Ascending aorta (tissue), 2 donors: ENCODE measurements at places on chromosomes 12 and 14.

DNA sequence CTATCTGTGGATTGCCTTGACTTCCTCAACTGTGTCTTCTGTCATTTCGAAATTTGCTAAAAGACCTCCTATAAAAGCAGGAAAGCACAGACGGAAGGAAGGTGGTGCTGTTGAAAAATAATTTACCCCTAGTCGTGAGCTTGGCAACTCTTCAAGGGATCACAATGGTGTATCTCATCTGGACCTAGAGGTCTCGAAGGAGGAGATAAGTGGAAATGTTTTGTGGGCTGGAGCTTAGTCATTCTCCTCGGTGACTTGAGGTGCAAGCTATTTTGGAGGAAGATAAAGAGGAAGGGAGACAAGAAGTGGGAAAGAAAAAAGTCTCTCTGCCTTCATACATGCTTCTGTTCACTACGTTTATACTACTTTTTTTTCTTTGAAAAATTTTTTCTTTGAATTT is 89.9 kb downstream of the FLRT2 start:
- no peak for DNase-seq

- DNase-seq = no peak
Observed at GRCh38 chr14:33056213-33056612, 117.5 kb downstream of the NPAS3 start.

GRCh38 chr14:75132382-75133086 is 5.7 kb upstream of the NEK9 start:
- no peak for DNase-seq

DNA sequence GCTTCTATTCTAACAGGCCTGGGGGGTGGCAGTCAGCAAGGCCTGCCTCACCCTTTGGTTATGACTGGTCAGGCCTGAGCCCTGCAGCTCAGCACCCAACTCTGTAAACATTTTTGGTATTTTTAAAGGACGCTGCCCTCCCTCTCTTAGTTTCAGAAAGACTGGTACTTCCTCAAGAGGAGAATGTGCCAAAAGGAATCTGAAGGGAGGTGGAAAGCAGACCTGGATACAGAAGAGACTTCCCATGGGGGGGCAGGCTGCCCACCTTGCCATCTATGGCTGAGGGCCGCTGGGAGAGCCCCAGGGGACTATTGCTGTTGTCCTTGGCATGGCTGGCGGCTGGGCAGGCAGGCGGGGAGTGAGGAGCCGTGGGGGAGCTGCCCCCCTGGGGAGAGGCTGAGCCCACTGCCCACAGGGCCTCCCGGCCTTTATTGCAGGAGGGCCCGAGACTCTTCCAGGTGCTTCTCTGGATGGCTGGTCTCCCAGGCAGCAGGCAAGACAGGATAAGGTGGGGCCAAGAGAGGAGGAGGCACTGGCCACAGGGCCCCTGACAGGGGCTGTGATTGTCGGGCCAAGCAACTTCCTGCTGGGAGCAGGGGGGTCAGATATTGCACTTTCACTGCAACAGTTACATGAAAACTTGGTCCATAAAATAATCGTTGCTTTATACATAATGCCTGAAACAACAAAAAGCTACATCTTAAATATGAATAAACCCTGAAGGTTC is 3.5 kb downstream of the ARL6IP4 start:
- no peak for DNase-seq

DNA sequence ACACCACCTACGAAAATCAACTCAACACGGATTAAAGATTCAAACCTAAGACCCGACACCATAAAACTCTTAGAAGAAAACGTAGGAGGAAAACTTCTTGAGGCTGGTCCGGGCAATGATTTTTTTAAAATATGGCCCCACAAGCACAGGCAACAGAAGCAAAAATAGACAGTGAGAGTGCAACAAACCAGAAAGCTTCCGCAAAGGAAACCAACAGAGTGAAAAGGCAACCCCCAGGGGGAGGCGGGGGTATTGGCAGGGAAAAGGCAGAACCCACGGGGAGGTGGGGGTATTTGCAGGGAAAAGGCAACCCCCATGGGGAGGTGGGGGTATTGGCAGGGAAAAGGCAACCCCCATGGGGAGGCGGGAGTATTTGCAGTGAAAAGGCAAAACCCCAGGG is 20.5 kb upstream of the FBRSL1 start:
- no peak for DNase-seq

- DNase-seq = no peak
Observed at GRCh38 chr12:560691-561390, 101.1 kb downstream of the B4GALNT3 start.

DNA sequence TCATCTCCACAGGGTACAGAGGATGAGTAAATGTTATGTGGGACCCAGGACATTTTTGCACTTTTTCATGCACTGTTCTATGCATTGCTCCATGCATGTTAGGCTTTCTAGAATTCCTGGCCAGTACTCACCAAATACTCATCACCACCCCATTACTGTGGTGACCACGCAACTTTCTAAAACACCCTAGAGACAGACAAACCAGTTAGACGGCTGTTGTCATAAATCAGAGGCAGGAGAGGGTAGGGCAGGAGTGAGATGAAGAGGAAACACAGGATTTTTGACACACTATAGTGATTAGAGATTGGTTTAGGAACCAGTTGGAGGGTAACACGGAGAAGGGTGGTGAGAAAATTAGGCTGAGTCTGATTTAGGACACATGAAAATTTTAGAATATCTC is 59.3 kb downstream of the IFNG start:
- DNase-seq = no peak

DNA sequence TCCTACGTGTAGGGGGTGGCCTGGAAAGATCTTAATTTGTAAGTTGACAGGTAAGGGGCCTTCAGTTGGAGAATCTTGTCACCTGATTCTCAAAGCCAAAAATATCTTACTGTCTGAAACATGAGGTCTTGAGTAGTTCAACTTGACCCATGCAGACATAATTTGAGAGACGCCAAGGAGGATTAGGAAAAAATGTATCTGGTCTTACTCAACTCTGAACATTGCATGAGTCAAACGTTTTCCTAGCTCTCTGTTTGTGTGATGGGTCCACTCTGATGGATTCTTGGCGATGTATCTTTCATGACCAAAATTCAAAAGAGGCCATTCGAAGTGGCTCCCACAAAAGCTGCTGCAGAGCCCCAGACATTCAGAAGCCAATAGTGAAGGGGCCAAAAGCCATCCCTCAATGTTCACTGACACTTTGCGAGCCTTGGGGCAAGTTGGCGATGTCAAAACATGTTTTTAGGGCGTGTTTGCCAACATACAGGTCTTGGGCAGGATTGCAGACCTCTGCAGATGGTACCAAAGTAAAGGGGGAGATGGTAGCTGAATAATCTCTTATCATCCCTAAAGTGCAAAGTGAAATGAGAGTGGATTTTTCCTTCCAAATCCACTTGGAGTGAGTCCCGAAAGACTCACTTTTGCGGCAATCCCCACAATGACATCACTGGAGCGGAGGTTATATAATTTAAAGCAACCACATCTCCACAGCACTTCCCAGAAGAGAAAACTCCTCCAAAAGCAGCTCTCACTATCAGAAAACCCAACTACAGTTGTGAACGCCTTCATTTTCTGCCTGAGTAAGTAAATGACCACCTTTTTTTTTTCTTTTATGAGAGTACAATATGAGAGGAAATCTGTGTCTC is at the start of gene BDKRB1:
Gene BDKRB1, plus strand, starts transcription at position 710 of the 866 bp plus-strand sequence. CDS start 7,473 bp downstream, outside the sequence.
- no peak for DNase-seq

GRCh38 chr14:95078867-95079266 is 78.5 kb downstream of the DICER1 start:
- DNase-seq = no peak
